ENCODE measurements at places on chromosomes 6 and 20.

DNA sequence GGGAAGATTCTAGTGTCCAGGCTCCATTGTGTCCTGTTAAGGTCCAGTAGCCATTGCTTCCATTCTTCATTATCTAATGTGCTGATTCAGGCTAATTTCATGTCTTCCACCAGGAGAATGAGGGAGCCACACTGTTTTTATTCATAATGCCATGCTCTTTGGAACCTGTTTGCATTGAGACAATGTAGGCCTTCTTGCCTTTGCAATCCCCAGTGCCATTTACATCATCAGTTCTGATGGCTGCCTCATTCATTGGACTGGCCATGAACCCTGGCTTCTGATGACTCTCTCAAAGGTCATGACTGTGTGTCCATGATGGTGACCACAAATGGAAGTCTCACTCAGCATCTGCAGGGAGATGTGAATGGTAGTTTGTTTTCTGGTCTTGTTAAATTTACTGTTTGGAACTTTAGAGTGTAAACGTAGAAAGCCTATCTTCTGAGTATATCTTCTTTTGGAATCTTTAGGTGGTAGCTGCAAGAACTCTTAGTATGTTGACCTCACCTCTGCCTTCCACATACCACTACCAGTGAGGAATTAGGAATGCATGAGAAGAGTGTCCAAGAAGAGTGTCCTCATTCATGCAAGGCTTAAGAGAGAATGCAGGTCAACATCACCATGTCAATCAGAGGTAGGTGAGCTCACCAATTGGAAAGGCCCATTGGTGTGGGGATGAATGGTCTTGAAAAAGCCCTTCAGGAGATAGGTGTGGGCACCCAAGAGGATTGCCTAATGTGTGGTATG is 42.9 kb upstream of the ZFP64 start:
- DNase-seq = no peak

GRCh38 chr6:4849226-4850022 is 73.2 kb downstream of the CDYL start:
- DNase-seq = no peak

DNA sequence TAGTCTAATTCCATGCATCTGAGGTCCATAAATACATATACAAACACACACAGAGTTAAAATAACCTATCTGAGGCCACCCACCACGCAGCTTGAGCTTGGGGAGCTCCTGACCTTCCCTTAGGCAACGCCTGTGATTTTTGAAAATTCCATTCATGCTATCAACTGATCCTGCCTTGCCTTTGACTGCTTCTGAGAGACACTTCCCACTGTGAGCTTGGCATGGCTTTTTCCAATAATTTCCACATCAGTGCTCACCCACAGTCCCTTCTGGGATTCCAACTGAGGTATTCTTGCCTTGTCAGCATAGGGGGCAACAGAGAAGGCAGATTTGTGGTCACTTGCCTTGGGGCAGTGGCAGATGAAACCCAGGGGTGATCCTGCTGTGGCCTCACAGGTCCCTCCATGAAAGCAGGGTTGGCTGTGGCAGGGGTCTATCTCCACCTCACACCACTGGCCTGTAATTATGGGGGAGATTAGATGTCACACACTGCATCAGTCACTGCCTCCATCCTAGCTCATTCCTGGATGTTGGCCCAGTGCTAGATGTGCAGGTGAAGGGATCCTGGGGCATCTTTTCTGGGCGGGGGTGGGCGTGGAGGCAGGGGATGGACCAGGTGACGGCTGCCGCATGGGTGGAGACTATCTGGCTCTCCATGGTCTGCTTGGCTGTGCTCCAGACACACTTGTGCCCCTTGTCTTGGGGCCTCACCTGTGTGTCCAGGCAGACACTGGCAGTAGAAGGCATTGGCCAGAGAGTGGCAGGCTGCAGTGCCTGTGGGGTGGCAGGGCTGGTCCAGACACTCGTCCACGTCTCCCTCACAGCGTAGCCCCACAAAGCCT is 11.2 kb upstream of the GPSM3 start:
- no peak for DNase-seq

- DNase-seq = no peak
Observed at GRCh38 chr6:158529629-158530028, 30.3 kb upstream of the TMEM181 start.

- no peak for DNase-seq
Observed at GRCh38 chr6:112044196-112044595, 9.7 kb upstream of the CCN6 start.

DNA sequence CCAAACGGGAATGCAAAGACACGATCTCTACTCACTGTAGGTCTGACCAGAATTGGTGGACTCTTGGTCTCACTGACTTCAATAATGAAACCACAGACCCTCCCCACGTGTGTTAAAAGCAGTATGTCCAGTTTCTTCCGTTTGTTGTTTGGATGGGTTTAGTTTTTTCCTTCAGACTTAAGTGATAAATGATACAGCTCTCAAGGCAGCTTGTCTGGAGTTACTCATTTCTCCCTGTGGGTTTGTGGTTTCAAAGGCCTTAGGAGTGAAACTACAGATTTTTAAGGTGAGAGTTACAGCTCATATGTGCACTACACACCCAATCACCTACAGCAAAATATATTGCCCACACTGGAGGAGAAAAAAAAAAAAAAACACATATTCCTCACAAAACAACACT is 86.7 kb upstream of the STMND1 start:
- DNase-seq = no peak

- no peak for DNase-seq
Observed at GRCh38 chr6:151057061-151057460, 182.7 kb upstream of the AKAP12 start.

GRCh38 chr20:61287583-61288275 is 35.7 kb downstream of the CDH4 start:
- no peak for DNase-seq

DNA sequence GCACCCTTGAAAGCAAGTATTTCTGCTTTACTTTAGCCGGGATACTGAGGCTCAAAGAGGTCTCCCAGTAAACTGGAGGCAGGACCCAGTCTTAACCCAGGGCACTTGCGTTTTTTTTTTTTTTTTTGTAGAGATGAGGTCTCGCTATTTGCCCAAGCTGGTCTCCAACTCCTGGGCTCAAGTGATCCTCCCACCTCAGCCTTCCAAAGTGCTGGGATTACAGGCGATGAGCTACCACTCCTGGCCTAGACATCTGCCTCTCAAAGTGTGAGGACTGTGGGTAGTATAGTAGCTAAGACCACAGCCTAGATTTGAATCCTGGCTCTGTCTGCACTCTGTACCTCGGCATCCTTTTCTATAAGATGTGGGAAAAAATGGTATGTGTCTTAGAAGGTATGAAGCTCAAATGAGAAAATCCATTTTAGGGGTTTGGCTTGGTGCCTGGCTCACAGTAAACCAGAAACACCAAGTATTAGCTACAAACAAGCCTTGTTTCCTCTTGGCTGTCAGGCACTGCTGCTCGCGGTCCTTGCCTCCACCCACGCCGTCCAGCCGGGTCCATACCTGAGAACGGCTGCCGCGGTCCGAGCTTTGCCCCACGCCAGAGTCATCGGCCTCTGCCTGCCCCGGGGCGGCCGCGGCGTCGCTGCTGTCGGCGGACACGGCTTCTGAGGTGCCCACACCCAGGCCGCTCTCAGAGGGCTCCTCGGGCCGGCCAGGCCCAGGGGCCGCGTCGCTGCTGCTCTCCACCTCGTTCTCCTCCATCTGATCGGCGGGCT is 1.2 kb downstream of the ZNF335 start:
- peak; percentile 68 for DNase-seq

GRCh38 chr6:16681260-16681873 is 79.9 kb downstream of the ATXN1 start:
- no peak for DNase-seq
